Nucleus accumbens (tissue), 56 donors: ENCODE measurements at places on chromosomes 5 and 9.

GRCh38 chr5:165871291-165871690 is 2365.9 kb downstream of the MAT2B start:
- no peak for DNase-seq

DNA sequence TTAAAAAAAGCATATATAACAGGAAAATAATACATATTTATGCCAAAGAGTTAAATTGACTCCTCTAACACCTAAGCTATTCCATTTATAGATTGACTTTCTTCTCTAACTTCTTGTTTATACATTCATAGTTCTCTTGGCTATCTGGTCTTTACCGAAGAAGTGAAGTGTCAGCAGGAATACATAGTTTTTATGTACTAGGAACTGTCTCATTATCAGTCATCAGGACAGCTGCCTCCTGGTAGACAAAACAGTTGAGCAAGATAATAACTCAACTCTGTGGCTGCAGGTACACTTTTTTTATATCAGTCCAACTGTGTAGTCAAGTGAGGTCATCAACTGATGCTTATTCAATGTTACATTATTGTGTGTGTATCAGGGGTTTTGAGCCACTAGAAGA is 1436.0 kb upstream of the NUDT12 start:
- no peak for DNase-seq

- DNase-seq: peak; percentile 85
Measured at GRCh38 chr9:37994639-37995347, 74.2 kb downstream of the SHB start.

DNA sequence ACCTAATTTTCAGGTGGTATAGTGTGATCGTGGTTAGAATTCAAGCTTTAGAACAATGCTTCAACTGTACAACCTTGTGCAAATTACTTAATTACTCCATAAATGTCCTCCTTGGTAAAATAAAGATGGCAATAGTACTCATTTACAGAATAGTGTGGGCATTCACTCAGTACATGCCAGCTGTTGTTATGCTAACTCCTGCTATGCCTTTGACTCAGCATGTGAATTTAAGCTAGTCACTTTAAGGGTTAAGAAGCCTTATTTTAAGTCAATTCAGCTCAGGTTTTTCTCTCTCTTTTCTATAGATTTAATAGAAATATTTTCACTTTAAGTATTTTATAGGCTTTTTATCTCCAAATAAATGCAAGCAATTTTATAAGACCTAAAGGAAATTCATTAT is 335.6 kb upstream of the ITGA1 start:
- DNase-seq: no peak

DNA sequence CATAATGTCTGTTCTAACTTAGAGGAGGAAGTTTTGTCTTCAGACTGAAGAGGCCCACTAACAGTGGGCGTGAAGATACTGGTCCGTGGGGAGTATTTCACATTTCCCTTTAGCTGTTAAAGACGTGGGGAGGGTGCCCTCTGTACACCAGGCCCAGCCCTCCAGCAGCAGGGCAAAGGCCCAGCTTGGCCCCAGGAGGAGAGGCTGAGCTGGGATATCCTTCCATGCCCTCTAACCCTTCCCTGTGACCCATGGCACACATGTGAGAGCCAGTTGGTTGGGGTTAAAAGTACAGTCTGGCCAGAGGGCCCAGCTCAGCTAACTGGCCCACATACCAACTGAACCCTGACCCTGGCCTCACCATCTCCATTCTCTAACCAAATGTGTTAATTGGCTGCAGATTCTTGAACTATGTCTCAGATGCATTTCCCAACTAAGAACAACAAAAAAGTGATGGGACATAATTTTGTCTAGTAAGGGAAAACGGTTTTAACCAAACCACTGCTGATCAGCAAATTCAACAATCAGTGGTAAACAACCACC is 74.4 kb downstream of the LHFPL2 start:
- DNase-seq: no peak
